ENCODE measurements at places on chromosomes 13 and 19.
A peak's percentile ranks its signal among the peaks of the same experiment; 100 is the strongest.

DNA sequence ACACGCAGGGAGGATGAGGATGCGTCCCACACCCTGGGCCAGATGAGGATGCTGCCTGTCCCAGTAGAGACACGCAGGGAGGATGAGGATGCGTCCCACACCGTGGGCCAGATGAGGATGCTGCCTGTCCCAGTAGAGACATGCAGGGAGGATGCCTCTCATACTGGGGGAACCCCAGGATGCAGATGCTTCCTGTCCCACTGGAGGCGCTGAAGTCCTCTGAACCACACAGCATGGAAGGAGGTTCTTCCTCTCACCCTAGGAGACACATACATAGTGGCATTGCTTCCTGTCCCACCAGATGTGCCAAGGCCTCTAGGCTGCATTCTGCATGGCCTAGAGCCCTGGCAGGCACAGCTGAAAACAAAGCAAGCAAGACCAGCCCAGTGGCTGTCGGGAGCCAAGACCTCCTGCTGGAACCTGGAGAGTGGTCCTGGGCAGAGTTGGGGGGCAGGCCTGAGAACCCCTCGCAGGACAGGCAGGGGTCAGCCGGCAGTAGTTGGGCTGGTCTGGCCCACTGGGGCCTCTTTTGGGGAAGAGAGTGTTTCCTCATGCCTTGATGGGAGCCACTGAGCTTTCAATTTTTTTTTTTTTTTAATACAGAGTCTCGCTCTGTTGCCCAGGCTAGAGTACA is 4.3 kb downstream of the HPN start:
- peak; percentile 56 for DNase-seq

DNA sequence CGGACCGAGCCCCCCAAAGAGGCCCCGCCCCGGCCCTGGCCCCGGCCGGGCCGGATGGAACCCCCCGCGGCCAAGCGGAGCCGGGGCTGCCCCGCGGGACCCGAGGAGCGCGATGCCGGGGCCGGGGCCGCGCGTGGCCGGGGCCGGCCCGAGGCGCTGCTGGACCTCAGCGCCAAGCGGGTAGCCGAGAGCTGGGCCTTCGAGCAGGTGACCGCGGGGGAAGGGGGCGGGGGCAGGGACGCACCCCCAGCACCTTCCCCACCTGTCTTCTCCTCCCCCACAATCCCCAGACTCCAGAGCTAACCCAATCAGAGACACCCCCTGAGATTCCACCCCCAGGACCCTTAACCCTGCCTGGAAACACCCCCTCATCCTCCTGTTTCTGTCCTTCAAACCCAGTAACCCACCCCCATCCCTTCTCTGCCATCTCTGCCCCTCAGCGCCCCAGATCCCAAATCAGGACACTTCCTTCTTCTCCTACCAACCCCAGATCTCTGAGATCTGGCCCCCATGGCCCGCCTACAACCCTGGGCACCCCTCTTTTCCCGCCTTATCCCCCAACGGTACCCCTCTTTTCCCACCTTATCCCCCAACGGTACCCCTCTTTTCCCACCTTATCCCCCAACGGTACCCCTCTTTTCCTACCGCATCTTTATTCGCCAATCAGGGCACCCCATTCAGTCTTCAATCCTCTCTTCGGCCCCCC is 505 bp downstream of the ZSWIM4 start:
- DNase-seq, result no peak

DNA sequence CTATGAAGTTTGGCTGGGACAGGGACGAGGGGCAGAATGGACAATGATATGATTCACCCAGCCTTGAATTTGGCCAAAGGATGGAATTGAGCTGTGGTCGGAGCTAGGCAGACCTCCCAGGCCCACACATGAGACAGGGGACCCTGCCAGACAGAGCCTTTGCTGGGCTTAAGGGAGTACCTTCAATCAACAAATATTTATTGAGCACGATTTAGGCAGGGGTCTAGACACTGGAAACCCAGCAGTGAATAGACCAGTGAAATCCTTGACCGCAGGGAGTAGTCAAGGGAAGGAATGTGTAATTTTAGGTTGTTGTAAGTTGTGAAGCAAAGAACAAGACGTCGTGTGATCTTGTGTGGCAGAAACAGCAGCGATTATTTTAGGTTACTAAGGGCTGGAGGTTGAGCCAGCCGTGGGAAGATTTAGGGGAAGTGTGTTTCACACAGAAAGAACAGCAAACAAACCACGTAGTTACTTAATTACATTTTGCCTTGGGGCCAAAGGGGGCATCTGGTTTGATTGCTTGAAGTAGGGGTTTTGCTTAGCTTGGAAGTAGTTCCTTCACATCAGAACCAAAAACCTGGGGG is 16.9 kb upstream of the AP1M2 start:
- no peak for DNase-seq

GRCh38 chr13:26011996-26012821 is 39.6 kb downstream of the SHISA2 start:
- no peak for DNase-seq

DNA sequence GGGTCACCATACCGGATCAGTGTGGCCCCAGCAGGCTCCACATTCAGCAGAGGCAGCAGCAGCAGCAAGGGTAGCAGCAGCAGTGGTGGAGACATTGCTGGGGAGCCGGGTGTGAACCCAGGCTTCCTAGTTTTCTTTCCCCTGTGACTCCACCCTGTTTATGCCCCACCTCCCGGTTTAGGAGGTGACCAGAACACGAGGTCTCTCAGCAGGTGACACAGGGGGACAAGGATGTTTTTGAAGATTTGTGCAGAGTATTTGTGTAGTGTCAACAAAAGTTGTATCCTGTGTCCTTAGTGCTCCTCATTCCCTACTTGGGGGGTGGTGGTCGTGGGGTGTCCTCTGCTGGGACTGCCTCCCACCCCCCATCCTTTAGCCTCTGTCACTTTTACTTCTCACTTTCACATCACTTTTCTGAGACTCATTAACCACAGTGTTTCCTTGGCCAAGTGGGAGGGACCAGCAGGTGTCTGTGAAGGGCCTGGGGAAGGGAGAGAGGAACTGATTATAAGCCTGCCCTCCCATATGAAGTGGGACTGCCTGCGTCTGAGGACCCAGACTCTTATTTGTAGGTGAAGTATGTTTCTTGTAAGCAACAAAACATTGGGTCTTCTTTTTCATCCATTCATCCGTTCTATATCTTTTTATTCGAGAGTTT is 15.6 kb upstream of the KCNC3 start:
- DNase-seq, result no peak

DNA sequence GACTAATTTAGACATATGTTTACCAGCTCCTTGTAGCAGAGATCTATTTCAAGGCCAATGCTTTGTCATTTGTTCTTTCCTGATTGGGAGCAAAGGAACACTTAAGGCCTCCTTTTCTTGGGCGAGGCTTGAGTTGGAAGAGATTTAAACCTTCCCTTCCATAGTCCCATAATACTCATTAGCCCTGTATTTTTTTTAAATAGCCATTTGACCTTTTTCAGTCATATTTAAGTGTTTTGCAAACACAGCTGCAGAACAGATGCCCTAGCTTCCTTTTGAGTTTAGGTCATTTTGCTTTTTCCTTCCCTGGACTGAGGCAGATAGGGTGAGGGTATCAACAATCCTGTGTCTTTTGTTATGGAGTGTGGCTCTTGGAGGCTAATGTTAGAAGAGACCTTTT is 198.3 kb downstream of the NBEA start:
- DNase-seq, result no peak

DNA sequence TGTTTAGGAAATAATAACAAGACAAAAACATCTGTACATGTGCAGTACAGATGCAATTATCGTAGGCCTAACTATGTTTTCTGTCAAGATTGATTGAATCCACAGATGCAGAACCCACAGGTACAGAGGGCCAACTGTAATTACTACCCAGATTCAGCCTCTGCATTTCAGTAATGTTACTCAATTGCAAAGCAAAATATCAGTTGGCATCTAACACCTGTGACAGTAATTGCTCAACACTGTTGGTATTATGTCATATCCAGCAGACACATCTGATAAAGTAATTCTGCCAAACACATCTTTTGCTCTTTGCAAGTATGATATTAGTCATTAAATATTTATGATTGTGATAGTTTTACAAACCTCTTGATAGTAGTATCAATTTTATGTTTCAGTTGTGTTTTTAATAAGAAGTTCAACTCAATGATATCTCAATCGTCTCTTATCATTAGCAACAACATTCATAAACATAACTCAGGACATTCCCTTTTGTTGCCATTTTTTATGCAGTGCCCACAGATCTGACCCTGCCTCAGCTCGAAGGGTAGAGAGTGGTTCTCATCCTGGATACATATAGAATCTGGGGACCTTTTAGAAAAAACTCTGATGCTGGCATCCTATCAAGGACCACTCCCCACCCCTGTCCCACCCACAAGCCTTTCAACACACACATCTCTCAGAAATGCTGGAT is 104.7 kb downstream of the MYCBP2 start:
- DNase-seq, result no peak

DNA sequence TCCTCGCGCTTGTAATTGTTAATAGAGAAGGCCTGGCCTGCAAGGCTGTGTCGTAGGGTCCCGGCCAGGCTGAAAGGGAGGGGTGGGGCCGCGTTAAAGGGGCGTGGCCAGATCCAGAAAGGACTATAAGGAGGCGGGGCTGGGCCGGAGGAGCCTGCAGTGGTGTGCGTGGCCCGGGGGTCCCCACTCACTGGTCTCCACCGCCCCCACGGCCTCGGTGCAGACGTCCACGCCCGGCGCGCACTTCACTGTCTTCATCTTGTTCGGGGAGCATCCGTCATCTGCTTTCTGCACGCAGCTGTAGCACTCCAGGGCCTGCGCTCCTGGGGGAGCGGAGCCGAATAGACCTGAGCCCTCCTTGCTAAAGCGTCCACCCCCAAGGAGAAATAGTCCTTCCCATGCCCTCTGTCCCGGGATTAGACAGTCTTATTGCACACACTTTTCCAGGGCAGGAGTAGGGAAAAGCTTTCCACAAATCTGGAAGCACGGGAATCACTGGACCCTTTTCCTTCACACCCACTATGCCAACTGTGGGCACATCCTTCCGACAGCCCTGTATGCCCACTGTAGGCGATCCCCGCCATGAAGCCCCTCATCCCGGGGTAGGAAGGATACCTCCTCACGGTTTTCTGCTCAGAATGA is 1.2 kb downstream of the LYPD3 start:
- no peak for DNase-seq
